ENCODE measurements at places on chromosomes 16 and 17.

- DNase-seq: no peak
Observed at GRCh38 chr17:75672011-75672410, 4.9 kb downstream of the SAP30BP start.

- DNase-seq: peak; percentile 84
Observed at GRCh38 chr17:41814195-41814594, 1.4 kb downstream of the FKBP10 start.

- no peak for DNase-seq
Observed at GRCh38 chr16:10663146-10663545, 31.6 kb downstream of the TEKT5 start.

- no peak for DNase-seq
Observed at GRCh38 chr17:79966681-79967080, 69.0 kb downstream of the TBC1D16 start.

DNA sequence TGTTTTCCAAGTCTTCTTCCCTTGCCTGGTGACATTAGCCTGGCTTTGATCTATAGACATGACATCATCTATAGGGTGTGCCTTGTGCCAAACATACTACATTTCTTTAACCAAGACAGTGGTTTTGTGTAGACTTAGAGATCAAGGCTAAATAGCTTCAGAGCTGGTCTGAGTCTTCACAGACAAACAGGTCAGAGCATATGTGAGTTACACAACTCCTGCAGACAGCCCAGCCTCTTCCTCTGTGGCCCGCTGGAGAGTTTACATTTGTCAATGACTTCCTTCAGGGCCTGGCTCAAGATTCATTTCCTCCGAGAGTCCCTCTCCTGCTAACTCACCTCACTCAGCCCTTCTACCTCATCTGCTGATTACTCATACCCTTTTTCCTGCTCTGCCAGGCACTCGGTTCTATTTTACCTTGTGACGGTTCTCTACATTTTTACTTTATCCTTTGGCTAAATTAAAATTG lies 73.1 kb upstream of the TANC2 start:
- peak; percentile 96 for DNase-seq

- DNase-seq: peak; percentile 93
Observed at GRCh38 chr17:29710891-29711418, 88.2 kb upstream of the CORO6 start.

DNA sequence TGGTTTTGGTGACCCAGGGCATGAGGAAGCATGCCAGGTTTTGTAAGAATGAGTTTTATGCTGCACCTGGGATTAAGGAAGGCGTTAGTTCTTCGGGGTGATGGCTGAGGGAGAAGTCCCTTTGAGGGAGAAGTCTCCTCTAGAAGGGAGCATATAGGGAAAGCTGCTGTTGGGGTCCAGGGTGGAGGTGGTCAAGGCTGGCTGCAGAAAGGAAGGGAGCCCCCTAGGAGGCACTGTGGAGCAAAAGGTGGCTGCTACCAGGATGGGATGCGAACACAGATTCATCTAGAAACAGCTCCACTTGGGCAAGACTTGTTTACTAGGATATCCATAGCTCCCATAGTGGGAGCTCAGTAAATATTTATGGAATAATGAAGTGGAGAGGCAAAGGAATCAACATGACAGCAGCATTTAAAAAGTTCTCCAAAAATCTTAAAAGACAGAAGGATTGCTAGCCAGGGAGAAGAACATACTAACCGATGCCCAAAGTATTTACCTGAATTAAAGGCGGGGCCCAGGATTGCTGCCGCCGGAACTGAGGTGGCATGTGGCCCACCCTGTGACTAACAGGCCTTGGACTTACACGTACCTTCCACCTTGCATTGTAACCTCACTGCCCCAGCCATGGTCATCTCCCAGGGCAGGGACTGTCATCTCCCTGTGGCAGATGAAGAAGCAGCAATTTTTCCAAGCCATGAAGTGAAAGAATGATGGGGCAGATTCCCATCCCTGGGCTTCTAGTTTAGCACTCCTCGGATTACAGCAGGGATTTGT lies 7.1 kb upstream of the LPCAT2 start:
- DNase-seq: no peak

DNA sequence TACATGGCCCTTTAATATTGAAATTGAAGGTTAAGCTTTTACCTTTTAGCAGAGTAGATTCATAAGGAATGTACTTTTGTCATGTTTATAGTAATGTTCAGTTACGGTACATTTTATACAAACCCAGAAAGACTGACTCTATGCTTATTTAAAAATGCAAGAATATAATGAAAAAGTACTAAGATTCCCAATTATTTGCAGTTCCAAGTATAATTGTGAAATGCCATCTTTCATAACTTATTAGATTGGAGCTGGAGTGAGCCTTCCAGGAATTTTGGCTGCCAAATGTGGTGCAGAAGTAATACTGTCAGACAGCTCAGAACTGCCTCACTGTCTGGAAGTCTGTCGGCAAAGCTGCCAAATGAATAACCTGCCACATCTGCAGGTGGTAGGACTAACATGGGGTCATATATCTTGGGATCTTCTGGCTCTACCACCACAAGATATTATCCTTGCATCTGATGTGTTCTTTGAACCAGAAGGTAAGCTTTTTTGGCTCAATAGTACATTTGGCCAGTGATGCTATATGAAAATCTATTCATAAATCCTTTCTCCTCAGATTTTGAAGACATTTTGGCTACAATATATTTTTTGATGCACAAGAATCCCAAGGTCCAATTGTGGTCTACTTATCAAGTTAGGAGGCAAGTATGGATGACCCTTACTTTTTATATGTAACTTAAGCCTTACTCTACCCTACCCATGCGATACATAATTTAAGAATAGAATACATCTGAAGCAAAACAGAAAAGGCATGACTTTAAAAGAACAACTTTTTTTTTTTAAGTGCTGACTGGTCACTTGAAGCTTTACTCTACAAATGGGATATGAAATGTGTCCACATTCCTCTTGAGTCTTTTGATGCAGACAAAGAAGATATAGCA lies 4.2 kb downstream of the SRSF2 start:
- DNase-seq: peak; percentile 19

DNA sequence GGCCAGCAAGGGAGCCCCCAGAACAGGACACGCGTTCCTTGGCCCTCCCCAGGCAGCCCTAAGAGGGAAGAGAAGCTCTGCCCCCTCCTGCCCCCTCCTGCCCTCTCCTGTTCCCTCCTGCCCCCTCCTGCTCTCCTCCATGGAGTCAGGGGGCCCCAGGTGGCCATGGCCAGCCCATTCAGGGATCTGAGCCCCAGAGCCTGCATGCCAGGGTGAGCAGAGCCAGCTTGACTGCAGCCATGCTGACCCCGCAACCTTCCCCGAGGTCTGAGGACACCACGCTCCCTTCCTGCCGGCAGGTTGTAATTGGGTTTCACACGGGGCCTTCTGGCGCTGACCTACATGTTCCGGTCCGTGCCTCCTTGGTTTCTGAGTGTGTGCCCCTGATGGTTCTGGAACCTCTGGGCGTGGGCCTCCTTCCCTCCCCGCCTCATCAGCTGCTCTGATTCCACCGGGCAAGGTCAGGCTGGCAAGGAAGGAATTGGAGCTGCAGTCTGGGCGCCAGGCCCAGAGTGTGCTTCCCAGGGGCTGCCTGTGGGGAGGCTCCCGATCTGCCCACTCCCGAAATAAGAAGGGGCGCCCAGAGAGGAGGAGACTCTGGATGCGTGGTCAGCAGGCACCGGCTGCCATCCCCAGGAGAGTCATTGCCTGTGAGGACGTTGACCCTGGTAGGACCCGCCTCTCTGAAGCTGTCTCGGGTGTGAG lies 23.7 kb upstream of the NPTX1 start:
- no peak for DNase-seq

- peak; percentile 17 for DNase-seq
Observed at GRCh38 chr17:55990332-55991006, 162.8 kb upstream of the ANKFN1 start.

DNA sequence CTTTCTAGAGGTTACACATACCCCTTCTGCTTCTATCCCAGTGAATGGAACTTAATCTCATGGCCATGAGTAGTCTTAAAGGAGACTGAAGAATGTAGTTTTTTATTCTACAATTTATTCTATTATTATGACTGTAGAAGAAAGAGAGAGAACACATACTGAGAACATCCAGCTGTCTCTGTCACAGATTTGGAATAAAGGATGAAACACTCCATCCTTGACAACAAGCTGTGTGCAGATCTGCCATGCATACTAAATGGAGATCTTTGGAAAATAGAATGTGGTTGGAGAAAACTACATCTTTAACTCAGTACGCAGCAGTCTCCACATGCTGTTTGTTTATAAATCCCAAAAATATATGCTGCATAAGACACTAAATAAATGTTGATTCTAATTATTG lies 54.1 kb upstream of the NUDT7 start:
- no peak for DNase-seq

DNA sequence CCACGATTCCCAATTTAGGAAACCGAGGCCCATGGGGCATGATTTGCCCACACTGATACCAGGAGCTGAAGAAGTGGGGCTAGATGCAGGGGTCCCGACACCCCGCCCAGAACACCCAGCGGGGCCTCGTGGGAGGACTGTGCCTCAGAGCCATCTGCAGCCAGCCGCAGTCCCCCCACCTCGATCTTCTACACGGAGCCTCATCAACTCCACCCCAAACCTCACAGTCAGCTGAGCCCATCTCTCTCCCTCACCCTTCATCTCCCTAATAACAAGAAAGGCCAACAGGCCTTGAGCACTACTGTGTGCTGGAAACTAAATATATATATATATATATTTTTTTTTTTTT lies 4.2 kb downstream of the ITGAE start:
- no peak for DNase-seq

- peak; percentile 59 for DNase-seq
Observed at GRCh38 chr16:2777903-2778629, 986 bp upstream of the ELOB start.

GRCh38 chr16:85767531-85767930 lies 16.6 kb upstream of the C16orf74 start:
- peak; percentile 88 for DNase-seq

- DNase-seq: peak; percentile 44
Observed at GRCh38 chr17:77373299-77374169, 232.8 kb downstream of the SEC14L1 start.

DNA sequence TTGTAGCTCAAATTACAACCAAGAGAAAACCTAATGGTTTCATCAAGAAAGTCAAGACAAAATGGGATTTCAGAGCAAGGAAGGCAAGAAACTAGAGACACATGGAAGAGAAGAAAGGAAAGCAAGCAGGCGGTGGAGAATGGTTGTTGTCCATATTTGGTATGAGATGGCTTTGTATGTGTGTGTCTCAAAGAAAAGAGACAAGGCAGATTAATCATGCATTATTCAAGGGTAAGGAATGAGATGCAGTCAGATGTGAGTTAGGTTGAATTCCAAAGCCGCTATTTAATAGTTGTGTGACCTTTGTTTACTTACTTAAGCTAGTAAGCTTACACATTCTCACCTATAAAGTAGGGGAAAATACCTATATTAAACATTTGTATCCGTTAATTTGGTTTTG lies 1029.6 kb downstream of the CDH11 start:
- DNase-seq: peak; percentile 87

DNA sequence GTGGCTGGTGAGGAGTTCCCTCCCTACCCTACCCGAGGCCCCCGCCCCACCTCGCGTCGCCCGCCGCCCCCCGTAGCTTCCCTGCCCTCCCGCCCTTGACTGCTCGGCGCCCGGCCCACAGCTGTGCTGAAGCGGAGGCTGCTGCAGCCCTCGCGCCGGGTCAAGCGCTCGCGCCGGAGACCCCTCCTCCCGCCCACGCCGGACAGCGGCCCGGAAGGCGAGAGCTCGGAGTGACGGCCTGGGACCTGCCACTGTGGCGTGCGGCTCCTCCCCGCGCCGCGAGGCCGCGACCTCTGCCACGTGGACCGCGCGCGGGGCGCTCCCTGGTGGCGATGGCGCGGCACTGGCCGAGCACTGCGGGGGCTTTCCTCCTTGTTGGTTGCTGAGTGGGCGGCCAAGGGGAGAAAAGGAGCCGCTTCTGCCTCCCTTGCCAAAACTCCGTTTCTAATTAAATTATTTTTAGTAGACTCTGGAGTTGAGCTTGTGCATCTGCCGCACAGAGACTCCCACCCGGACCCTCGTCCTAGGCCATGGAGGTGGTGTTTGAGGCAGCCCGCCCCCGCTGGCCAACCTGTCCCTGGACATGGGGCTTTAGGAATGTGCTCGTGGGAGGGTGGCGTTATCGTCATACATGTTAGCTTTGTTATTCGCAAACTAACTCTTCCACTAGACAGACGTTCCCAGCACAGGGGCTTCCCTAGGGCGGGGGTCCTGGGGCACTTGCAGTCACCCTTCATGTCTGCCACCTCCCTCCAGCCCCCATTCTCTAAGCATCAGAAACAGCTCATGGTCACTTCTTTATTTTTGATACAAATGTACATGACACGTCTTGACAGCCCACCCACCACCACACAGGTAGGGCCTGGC lies 4.4 kb downstream of the TP53I13 start:
- peak; percentile 45 for DNase-seq

DNA sequence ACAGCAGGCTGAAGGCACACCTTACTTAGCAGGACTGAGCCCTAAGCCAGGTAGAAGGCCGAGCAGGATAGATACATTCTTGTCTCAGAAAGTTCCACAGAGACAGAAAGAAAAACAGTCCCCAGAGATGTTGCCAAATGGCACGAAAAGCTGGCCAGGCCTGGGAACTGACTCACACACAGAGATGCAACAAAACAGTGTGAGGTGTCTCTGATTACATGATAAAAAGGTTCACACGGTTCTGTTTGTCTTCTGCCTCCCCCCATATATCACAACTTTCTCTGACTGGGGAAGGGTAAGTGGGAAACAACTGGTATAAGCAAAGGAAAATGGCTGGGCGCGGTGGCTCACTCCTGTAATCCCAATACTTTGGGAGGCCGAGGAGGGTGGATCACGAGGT lies 1.7 kb downstream of the WBP2 start:
- DNase-seq: peak; percentile 47

DNA sequence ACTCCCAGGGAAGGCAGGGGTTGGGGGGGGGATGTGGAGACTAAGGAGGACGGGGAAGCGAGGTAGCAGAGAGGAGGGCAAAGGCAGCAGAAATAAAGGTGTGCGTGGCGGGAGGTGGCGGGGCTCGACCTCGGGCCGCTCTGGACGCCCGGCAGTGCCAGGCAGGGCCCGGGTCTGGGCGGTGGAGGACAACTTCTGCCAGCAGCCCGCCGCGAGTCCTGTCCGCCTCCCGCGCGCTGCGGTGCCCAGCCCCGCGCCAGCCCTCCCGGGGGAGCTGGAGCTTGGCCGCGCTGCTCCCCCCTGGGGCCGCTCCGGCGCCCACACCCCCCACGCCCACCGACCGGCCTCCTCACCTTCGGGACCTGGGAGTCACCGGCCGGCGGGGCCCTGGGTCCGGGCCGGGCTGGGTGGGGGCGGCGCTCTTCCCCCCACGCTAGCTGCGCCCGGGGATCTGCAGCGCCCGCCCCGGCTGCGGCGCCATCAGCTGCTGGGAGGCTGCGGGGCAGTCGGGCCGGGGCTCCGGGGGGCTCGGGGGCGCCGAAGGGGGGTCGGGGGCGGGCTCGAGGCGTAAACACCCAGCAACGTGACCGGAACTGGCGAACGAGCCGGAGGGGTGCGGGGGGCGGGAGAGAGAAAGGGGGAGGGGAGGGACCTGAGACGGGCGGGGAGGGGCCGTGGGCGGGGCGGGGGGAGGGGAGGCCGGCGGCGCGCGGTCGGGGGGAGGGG lies at the start of gene CCDC92B:
Gene CCDC92B (minus strand): TSS at position 595 of the 726 bp plus-strand sequence. CDS start 14,507 bp downstream, outside the sequence.
- no peak for DNase-seq

All from kidney tubule cell (primary cell).